ENCODE measurements at places on chromosomes 5 and 9. TPM values are rescaled to one million over a fixed set of nuclear protein-coding genes. Genes with fewer than 3 reads are reported as not detected.
A peak's percentile ranks its signal among the peaks of the same experiment; 100 is the strongest.

DNA sequence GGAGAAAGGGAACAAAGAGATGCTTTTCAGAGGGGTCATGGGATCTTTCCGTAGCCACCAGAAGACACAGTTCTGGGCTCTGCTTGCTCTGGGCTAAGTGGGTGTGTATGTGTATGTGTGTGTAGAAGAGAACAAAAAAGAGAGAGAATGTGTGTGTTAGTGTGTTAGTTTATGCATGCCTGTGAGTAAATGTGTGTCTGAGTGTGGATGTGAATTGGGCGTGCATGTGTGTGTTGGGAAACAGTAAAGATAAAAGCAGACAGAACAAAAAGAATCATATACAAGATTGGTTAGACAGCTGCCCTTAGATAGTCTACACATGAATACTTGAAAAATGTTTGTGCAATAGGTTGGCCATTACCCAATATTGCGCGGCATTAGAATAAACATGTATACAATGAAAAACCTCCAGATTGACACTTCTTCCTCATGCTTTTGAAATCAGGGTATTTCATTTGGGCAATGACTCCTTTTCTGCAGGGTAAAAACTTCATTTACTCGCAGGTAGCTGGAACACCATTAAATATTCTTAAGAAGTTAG lies 36.5 kb upstream of the HSPA9 start:
- no peak for DNase-seq

GRCh38 chr9:114227288-114228015 lies 72.1 kb downstream of the COL27A1 start:
- DNase-seq, result no peak

GRCh38 chr5:37918424-37918823 lies 78.6 kb upstream of the GDNF start:
- DNase-seq, result peak; percentile 9

- DNase-seq, result no peak
Observed at GRCh38 chr9:15475923-15476536, 34.7 kb downstream of the PSIP1 start.

- no peak for DNase-seq
Observed at GRCh38 chr5:37771203-37771611, 68.6 kb downstream of the GDNF start.

DNA sequence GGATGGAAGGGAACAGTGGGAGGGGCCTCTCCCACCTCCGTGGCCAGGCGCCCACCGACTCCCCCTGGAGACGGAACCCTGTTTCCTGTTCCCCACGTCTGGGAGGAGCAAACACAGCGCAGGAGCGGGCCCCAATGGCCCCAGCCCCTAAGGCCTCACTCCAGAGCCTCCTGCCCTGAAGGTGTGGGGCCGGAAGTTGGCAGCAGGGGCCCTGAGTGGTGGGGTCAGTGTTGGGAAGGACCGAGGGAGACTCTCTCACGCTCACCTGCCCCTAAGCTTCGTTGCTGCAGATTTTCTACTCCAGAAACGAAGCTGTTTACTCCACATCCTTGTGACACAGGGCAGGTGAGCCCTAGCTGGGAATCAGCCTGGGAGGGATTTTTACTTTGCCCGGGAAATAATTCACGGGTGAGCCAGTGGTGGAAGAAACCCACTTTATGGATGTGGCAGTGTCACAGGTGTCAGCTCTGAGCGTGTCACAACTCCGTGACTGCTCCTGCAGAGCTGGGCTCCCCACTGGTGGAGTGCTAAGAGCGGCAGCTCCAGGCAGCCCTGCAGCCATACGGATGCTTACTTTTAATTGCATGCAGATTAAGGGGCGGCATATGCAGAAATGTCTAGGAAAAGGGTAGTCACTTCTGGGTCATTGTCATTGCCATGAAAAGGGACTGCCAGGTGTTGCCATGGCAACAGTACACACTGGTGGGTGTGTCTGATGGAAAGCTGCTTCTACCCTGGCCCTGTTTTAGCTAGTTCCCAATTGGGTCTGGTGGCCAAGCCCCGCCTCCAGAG lies 77.5 kb upstream of the OLFM1 start:
- no peak for DNase-seq

Gene LECT2
- total RNA-seq, result not detected

GRCh38 chr5:33995865-33996264 lies 11.4 kb upstream of the SLC45A2 start:
- DNase-seq, result no peak

Gene LRRTM2
- not detected for total RNA-seq

- DNase-seq, result no peak
Observed at GRCh38 chr9:84866396-84867175, 197.1 kb downstream of the NTRK2 start.
